ENCODE measurements at places on chromosomes 7 and 10.

DNA sequence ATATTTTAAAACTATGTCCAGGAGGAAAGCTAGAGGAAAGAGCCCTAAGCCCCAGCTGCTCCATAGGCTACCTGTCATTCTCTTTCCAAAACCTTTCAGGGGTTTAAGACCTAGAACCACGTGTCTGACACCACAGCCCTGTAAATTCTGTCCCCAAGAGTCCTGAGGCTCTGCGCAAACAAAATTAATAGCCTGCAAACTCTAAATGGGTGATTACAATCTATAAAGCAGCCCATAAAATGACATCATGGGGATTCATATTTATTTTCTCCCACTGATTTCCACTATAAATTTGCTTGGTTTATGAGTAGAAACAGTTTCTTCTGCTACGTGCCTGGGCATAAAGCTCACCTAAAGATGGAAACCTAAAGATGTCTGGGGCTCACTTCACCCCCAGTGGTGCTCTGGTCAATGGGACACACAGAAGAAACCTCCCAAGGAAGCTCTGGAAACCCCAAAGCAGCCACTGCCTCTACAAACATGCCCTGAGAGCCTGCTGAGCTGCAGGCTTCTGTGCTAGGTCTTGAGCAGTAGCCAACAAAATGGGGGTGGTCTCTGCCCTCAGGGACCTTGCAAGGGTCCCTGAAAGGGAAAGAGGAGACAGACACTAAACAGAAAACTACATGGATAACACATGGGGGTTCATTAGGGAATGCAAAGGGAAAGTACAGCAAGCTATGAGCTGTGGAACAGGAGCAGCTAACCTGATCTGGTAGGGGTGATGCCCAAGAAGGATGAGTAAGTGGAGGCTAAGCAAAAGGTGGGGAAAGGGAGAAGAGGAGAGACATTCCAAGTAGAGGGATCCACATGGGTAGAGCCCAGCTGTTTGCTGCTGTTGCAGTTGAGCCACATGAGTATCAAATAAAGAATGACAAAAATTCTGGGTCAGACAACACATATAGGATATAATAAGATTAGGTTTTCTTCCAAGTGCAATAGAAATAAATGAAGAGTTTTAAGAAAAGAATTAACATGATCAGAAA lies 331.7 kb downstream of the KCNMA1 start:
- no peak for DNase-seq

- no peak for DNase-seq
Observed at GRCh38 chr7:39357648-39358047, 208.6 kb upstream of the YAE1 start.

- no peak for DNase-seq
Observed at GRCh38 chr7:26008428-26008827, 143.6 kb upstream of the NFE2L3 start.

GRCh38 chr7:127153315-127153714 lies 99.4 kb downstream of the GRM8 start:
- no peak for DNase-seq

DNA sequence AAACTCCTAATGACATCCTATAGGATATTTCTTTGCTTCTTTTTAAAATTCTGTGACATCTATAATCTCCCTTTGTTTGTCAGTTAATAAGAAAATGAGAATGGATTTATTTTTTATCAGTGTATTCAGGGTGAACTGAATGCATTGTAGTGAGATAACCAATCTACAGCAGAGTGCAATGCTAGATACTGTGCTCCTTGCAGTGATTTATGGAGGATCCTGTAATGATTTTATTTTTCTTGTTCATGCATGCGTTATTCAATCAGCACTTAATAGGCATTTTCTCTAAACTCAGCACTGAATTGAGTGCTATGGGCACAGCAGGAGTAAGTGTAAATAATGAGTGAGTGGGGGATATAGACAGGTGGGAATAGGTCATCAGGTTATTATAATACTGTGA lies 253.9 kb downstream of the CDK14 start:
- no peak for DNase-seq

- DNase-seq, result peak; percentile 52
Observed at GRCh38 chr7:2452074-2452507, 24.1 kb downstream of the GRIFIN start.

DNA sequence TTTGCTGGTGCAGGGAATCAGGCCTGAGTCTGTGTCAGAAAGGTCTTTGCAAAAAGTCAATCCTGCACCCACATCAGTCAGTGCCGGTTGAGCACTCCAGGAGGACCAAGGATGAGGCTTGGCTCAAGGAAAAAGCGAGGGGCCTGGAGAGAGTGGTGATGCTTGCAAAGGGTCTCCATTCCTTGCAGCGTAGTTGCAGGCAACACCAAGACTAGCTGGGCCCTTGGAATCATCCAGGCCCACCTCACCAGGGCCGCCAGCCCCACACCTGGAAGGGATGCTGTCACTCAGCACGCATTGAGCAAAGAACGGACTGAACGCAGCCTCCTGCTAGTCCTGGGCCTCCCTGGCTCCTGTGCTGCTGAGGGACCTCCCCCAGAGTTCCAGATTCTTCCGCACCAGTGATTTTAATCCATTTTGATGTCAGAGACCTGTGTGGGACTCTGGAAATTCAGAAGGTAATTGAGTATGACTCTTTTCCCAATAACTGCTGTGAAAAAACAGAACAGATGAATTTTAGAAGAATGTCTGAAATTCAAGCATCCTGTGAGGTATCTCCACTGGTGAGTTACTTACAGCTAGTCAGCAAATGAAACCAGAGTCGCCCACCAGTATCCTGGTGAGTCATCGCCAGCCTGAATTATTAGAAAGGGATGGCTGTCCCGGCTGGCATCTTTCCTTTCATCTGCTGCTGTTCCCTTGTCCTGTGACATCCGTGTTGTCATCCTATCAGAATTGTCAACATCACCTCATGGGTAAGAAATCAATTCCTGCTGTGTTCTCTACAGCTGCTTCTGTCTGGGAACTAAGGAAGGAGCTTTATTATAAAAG lies 150.8 kb upstream of the NPS start:
- DNase-seq, result peak; percentile 38

GRCh38 chr10:13743963-13744362 lies 157.2 kb downstream of the PRPF18 start:
- peak; percentile 56 for DNase-seq

DNA sequence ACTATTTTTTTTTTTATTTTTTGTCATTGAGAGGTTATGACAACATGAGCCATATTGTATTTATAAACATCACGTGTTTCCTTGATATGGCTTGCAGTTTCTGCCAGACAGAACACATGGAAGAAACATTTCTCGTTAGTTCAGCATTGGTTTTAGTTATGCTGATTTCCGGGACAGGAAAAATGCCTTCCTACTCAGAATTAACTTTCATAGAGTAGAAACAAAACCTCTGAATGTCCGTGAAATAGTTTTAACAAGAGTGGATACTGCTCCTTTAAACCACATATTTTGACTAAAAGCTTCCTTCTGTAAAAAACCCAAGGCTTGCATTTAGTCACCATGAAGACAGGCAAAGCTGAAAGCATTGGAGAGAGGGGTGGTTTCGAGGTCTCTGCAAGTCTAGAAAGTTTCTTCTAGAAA lies 240.4 kb downstream of the KIAA1217 start:
- no peak for DNase-seq

- DNase-seq, result no peak
Observed at GRCh38 chr10:116784651-116785050, 42.3 kb upstream of the HSPA12A start.

DNA sequence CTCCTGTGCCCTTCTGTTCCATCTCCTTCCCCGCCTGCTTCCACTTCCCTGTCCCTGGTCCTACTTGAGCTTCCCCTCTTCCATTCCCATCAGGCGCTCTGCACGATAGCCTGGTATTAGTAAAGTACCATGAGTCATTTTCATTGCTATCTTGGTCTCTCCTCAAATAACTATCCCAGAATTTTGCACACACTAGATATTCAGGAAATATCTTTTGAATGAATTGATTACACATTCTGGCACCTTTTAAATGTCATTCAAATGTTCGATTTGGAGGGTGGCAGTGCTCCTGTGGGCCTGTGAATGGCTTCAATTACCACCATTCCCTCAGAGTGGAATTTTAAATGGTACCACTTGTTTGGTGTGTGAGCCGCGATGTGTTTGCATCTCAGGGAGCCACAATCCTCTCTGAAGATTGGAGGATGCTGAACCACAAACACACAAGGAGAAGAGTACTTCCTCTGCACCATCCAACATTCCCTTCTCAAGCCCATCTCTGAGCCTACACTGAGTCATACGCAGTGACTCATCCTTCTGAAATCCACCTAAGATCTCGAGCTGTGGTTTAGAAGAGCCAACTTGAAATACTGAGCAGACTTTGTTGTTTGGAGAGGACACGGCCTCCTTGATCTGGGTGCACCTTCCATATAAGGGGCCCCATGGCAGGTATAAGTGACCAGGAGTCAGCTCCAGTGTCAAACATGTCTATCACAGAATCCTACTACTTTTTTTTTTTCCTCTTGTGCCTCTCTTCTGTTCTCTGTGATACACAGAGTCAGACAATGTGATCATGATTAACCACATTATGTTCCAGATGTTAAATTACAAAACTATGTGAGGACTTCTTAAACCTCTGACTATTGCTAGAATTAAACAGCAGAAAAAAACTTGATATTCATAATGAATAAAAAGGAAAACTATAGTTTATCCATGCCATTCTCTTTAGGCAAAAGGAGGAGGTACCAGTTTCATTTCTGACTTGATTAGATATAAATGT lies 81.9 kb downstream of the BMPER start:
- DNase-seq, result peak; percentile 30

- peak; percentile 56 for DNase-seq
Observed at GRCh38 chr7:37287131-37287855, 161.4 kb downstream of the ELMO1 start.

DNA sequence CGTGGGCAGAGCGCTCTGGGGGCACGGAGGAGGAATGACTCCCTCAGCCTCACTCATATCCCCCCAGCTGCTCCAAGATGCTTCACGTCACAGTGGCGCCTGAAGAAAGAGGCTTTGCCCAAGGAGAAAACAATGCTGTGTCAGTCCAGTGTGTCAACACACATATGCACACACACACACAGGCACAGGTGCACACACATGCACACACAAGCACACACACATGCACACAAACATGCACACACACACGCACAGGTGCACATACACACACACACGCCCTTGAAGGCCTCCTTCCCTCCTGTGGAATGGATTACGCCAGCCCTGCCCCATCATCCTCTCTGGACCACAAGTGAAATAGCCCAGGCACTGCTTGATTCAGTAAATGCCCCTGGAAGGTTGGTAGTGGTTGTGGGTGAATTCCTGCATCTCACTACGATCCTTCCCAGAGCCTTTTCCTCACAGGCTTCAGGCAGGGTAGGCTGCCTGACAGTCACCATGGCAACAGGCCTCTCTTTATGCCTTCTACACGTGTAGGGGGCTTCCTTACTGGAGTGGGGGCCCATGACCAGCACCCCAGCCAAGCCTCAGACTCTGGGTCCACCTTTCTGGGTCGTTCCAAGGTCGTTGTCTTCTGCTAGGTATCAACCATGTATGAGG lies 371.5 kb upstream of the PODXL start:
- no peak for DNase-seq

GRCh38 chr10:43267811-43268210 lies 946 bp upstream of the RASGEF1A start:
- no peak for DNase-seq

DNA sequence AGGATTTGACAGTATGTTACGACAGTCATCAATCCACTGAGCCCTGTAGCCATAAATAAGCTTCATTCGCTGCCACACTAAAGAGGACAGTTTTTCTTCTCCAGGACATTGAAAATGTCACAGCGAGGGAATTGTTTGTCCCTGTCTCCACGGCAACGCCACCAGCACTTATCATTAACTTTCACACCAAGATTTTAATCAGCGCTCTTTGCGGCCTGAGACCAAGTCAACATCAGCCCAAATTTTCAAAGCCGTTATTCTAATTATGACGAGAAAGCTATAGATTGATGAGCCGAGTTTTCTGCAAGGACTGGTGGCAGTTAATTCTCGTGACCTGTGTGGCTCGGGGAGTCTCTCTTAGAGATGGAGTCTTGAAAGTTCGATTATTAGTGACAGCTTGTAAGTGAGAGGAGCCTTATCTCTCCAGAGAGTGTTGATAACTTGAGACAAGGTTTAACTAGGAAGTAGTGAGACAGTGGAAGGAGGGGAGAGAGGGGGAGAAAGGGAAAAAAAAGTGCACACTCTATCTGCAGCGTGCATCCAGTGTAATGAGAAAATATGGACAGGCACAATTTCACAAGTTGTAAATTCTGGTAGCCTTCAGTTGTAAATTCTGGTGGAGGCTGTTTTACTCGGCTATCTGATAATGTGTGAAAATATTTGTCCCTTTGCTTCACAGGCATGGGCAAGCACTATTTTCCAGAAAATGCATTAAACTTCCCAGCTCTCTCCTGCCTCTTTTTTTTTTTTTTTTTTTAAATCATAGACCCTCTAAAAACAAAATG lies 473.3 kb downstream of the LRMDA start:
- DNase-seq, result no peak

DNA sequence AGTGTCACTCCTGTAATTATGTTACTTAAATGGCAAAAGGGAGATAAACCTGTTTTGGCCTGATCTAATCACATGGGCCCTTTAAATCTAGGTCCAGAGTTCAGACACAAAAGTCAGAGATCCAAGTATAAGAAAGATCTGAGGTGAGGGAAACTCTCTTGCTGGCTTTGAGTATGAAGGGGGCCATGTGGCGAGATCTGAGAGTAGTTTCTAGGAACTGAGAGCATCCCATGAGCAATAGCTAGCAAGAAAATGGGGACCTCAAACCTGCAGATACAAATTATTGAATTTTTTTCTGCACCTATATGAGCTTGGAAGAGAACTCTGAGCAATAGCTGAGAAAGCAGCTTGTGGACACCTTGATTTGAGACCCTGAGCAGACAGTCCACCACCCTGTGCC lies 27.6 kb downstream of the ANKRD7 start:
- no peak for DNase-seq

GRCh38 chr7:43303740-43304241 lies 191.3 kb downstream of the HECW1 start:
- no peak for DNase-seq

DNA sequence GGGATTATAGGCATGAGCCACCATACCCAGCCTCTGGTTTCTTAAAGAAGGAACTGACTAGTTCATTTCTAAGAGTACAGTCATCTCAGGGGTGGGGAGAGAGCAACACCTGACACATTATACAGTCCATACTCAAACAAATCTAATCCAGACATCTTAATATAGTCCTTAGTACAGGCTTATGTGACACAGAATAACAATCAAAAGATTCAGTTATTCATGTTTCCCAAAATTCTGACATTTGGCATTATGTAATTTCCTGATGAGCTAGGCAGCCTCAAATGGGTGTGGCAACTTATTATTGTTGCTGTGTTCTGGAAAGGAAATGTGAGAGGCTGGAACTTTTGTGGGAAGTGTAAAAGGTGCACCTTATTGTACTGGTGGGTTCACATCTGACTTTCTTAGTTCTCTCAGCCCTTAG lies 116.3 kb downstream of the WDFY4 start:
- DNase-seq, result no peak

DNA sequence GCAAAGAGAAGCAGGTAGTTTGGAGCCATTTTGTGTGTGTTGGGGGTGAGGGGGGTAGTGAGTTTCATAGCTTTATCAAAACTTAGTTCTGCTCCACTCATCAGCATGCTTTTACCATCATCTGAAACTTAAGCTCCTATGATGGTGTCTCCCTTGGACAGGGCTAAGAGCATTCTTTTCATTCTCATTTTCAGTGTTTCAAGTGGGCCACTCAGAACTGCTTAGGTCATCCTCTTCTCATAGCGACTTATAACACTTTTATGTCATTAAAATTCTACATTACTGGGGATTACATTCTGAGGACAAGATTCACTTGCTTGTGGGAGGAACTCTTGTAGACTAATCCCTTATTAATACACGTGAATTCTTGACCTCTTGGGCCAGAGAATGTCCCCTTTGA lies 649.4 kb downstream of the SUGCT start:
- no peak for DNase-seq

GRCh38 chr7:55381189-55381588 lies 16.1 kb downstream of the LANCL2 start:
- DNase-seq, result no peak
